ENCODE measurements at places on chromosomes 1 and 21.

GRCh38 chr1:215132156-215132555 lies 49.6 kb downstream of the KCNK2 start:
- DNase-seq: no peak

- no peak for DNase-seq
These were observed 289.8 kb downstream of the NTNG1 start for GRCh38 chr1:107430540-107431228.

GRCh38 chr1:38465460-38465859 lies 394.1 kb downstream of the RRAGC start:
- no peak for DNase-seq

GRCh38 chr1:227562037-227562436 lies 1.3 kb upstream of the ZNF678 start:
- DNase-seq: no peak

Data from NCI-H187 (cell line).